Activated CD4-positive, alpha-beta T cell treated with anti-CD3 and anti-CD28 coated beads, Interleukin-2, amount 50 U/mL, for 48 hours (primary cell): ENCODE measurements at places on chromosomes 11 and 22.
A peak's percentile ranks its signal among the peaks of the same experiment; 100 is the strongest.

- DNase-seq, result no peak
These were observed 22.2 kb downstream of the PTPRJ start for GRCh38 chr11:48002561-48002960.

- no peak for DNase-seq
These were observed 44.8 kb downstream of the ADAMTS8 start for GRCh38 chr11:130383344-130384211.

GRCh38 chr11:46686886-46687795, 13.3 kb downstream of the ARHGAP1 start:
- DNase-seq, result no peak

DNA sequence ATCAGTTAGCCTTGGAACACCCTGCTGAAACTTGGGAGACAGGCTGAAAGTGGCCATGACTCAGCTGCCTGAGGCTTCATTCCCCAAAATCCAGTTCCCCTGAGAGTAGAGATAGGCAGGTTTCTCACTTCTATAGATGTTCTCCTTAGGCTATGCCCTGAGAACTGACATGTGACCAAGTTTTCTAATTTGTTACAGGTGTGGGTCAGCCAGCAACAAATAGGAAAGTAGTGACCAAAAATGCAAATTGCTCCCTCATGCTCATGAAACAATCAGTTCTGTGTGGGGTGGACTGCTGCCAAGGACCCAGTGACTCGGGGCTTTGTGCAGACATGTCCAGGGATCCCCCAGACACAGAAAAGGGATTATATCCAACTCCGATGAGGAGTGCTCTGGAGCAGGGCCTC, 7.3 kb upstream of the CCDC15 start:
- DNase-seq, result no peak

- DNase-seq, result no peak
These were observed 84.1 kb downstream of the NXPE2 start for GRCh38 chr11:114762408-114762807.

DNA sequence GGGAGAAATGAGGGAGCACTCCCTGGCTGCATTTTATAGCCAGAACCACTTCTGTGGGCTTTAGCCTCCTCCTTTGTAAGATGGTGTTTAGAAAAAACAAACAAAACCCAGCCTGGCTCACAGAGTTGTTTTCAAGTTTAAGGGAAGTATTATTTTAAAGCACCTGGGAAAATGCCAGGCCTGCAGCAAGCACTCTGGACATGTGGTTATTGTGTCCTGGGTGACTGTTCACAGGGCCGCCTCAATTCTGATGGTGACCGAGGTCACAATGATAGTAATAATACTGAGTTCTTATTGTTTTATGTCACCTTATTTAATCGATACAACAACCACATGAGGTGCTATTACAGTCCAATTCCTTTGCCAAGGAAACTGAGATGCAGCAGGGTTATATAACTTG, 20.7 kb upstream of the SLC22A12 start:
- no peak for DNase-seq

GRCh38 chr11:45657496-45658260, 7.7 kb downstream of the CHST1 start:
- DNase-seq, result no peak

GRCh38 chr22:37345863-37346504, 63.7 kb downstream of the CYTH4 start:
- no peak for DNase-seq

GRCh38 chr11:26960281-26960680, 33.6 kb upstream of the FIBIN start:
- DNase-seq, result no peak

GRCh38 chr11:17578958-17579357, 31.9 kb downstream of the OTOG start:
- no peak for DNase-seq

DNA sequence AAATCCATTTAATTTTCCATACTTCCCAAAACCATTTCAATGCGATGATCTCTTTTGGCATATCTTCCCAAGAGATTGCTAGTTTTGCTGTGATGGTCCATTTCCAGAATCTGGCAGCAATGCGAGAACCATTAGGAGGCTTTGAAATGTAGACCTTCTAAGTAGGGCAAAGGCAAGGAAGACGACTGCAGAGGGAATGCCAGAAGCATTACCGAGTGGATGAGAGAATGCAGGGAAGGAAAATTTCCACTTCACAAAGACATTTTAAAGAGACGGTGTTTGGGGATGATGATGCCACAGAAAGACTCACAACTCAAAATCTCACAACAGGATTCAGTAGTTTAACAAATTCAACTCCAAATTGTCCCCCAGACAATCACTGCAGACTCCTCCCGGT, 471 bp upstream of the CEP126 start:
- DNase-seq, result no peak

DNA sequence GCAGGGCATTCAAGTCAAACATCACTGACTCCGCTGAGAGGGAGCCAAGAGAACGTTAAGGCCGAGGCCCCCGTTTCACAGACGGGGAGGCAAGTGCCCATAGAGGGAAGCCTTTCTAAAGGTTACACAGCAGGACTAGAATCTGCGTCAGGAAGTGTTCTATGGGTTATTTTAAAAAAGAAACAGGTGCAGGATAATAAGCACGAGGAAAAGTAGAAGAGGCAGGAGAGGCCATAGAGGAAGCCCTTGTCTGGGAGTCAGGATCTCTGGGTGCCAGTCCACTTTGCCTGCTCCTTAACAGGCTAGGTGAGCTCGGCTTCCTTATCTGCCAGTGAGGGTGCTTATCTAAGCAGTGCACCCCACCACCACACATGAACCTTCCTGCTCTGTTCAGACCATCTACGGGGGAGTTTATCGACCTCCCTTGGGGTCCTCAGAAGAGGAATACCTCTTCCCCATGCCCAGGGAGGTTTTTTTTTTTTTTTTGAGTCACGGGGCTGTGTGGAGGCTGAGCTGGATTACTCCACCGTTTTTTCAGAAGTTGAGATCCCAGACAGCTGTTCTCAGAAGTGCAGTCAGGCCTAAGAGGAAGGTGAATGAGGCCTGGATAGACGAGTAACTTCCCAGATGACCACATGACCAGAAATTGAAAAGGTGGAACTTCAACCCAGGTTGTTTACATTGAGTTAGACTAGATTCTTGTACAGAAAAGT, 1.2 kb upstream of the FCHSD2 start:
- no peak for DNase-seq

DNA sequence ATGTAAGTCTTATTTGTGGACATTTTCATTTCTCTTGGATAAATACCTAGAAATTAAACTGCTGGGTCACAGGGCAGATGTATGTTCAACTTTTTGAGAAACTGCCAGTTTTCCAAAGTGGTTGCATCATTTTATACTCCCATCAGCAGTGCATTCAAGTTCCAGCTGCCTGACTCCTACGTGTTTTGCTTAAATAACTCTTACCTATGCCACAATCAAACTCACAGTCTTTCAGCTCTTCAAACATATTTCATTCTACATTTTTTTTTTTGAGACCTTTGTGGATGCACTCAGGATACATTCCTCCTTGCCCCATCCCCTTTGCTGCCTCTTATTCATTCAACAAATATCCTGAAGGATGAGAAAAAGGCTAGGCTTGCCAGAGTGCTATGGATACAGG, 9.2 kb downstream of the TCF20 start:
- DNase-seq, result no peak

- no peak for DNase-seq
These were observed 13.8 kb upstream of the PIM3 start for GRCh38 chr22:49946612-49947295.

DNA sequence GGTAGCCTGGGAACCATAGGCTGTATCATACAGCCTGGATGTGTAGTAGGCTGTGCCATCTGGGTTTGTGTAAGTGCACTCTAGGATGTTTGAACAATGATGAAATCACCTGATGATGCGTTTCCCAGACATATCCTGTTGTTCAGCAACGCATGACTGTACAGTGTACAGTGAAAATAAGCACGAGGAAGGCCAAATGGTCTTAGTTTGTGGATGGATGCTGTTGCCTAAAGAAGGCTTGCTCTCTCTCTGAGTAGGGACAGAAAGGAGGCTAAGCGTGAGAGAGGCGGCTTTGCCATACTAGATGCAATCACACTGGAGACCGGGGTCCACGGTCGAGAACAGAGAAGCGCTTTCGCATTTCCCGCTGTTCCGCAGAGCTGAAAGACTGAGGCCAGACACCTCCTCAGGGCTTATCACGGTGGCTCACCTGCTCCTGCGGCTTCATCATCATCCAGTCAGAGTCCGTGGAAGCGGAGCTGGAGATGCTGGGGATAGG, 27.6 kb upstream of the APLP2 start:
- DNase-seq, result no peak

- DNase-seq, result no peak
These were observed 49.5 kb upstream of the HSPA8 start for GRCh38 chr11:123111465-123111864.

DNA sequence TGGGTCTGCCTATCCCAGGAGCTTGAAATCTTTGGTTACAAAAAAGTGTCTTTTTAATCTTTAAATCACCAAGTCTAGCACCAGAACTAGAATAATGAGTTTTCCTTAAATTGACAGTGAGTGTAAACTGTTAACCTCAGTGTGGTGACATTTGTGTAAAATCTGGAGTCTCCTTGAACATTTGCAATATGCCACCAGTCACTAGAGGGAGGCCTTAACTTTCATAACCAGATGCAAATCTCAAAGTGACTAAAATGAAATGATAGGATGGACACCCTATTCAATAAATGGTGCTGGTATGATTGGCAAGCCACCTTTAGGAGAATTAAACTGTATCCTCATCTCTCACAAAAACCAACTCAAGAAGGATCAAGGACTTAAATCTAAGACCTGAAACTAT, 8.3 kb upstream of the SCGB1D2 start:
- no peak for DNase-seq

DNA sequence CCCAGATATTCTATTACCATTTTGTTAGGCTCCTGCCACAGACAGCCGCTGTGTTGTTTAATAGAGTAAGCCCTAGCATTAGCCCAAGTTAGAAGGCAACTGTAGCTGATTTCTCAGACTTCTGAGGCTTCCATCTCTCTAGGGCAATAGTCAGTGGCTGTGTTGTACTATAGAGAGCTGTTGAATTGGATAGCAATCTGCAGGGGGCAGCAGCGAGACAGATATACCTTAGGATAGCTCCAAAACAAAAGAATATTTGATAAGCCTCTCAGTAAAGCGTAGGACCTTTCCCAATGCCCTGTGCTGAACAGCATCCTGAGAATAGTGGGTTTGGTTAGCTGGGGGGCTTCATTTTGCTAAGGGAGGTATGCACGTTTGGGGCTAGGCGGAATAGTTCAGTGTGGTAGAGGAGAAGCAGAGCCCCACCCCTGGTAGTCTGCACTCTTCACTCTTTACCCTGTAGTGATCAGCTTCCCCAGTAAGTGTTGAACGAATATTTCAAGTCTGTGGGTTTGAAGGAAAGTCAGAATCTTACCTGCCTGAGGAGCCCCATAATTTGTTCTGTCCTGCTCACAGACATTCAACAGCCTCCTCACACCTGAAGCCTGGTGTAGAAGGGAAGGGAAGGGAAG, 515.1 kb downstream of the INSC start:
- DNase-seq, result peak; percentile 9

- no peak for DNase-seq
These were observed 1119.1 kb upstream of the TENM4 start for GRCh38 chr11:80559942-80560341.

DNA sequence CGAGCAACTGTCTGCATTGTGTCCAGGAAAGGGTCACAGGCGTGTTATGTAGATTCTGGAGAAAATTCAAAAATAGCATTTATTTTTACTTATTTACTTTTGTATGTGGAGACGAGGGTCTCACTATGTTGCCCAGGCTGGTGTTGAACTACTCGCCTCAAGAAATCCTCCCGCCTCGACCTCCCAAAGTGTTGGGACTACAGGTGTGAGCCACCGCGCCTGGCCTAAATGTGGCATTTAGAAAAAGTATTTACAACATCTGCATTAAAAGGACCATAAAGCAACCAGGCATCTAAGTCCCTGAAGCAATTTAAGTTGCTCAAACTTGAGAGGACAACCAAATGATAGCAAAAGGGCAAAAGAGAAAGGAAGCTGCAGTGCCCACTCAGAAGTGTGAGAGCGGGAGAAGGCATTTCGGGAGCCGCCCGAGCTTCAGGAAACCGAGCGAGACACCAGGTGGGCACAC, 595 bp downstream of the TRIM66 start:
- DNase-seq, result no peak

- no peak for DNase-seq
These were observed 13.7 kb upstream of the UCP3 start for GRCh38 chr11:74022546-74022945.

DNA sequence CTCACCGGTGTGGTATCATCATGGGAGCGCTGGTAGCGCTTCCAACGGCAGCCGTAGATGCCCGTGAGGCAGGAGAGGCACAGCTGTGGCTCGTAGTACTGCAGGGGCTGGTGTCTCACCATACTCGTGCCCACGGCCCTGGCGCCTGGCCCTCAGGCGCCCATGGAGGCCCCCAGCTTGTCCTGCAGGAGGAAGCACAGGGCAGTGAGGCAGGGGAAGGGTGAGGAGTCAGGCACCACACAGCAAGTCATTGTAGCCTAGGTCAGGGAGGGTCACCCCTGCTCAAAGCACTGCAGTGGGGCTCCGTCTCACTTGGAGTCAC, 44.6 kb upstream of the KLHL35 start:
- DNase-seq, result no peak

- DNase-seq, result no peak
These were observed 28.9 kb downstream of the CARD18 start for GRCh38 chr11:105110688-105111030.

DNA sequence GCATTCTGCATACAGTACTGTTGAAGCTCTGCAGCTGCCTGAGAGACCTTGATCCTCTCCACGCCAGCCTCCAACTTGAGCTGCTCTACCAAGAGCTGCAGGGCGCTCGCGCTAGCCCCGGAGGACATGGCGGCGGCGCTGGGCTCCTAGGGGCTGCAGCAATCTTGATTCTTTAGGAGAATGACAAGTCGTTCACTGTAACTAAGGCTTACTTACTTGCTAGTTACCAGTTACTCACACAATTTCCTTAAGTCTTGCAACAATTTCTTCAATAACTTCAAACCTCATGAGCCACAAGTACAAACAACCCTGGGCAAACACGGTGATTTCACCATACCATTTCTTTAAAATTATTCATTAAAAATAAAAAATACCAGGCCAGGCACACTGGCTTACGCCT, 21.9 kb downstream of the SBF2 start:
- DNase-seq, result no peak

- no peak for DNase-seq
These were observed 400.5 kb downstream of the SHANK2 start for GRCh38 chr11:70851907-70852306.

DNA sequence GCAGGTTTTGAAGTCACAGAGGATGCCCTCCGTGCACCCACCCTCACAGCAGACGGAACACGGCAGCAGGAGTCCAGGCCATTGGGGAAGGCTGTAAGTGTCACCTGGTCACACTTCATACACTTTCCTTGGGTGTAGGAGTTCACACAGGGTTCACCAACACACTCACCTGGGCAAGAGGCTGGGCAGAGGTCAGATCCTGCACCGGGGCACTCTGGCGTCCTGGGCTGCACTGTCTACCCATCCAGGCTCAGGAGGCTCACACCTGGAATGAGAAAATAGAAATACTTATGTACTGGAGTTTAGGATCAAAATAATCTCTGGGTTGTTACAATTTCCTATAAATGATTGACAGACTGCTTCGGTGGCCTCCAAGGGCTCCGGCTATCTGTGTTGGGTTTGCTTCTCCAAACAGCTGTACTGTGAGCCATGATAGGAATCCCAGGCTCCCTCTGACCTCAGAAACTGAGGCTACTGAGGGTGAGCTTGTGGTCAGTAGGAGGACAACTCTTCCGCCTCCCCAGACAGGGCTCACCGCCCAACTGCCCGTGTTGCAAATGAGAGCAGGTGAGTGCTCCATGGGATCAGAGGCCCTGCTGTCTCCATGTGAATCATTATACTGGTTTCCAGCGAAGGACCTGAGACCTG, 20.1 kb upstream of the CARS1 start:
- no peak for DNase-seq

GRCh38 chr22:38080850-38081635, 2.9 kb downstream of the SLC16A8 start:
- peak; percentile 14 for DNase-seq
